ENCODE measurements at places on chromosomes 7 and 10. TPM values are rescaled to one million over a fixed set of nuclear protein-coding genes. Genes with fewer than 3 reads are reported as not detected.

DNA sequence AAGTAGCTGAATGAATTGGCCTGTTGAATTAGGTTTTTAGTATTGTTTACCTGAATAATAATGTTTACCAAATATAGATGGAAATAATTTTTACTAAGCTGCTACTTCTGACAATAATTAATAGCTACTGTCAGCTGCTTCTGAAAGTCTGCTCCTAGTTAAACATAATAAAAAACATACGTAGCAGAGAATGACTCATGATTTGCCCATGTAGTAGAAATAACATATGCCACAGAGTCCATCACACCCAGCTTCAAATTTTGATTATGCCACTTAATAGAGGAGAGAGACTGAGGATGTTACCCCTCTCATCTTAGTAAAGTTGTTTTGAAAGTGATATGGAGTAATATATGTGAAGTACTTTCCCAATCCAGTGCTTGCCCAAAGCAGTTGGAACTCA, 57.6 kb upstream of the MDFIC start:
- no peak for DNase-seq

GRCh38 chr10:117535298-117536071, 7.1 kb upstream of the EMX2 start:
- no peak for DNase-seq

DNA sequence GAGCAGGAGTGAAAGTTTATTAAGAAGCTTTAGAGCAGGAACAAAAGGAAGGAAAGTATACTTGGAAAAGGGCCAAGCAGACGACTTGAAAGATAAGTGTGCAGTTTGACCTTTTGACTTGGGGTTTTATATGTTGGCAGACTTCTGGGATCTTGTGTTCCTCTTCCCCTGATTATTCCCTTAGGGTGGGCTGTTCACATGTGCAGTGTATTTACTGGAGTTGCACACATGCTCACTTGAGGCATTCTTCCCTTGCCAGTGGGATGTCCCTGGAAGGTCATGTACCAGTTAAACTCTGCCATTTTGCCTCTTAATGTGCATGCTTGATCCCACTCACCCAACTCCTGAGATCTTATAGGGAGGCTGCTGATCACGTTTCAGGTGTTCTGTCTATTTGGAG, 23.4 kb upstream of the ARHGAP12 start:
- no peak for DNase-seq

DNA sequence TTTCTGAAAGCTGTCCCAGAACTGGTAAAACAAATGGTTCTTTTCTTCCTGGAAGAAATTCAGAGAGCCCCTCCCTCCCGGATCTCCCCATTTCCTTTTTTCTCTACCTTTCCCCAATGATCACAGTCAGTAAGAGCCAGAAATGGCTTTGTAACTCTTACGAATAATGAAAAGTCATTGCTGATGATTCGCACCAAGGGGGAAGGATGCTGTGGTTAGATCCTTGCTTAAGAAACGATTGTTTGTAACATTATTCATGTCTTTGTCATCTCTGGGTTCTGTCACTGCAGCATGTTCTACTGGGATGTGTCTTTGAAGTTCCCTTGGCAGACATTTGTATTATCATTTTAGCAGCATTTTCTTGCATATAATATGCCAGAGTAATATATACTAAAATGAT, 138.9 kb downstream of the CACNB2 start:
- no peak for DNase-seq

GRCh38 chr10:118754229-118754555, 578 bp downstream of the CACUL1 start:
- DNase-seq = no peak

Gene BAIAP2L1
- total RNA-seq = 3.4 TPM

Gene ZDHHC4
- 30.6 TPM for total RNA-seq

Gene DDIT4
- total RNA-seq = 56.2 TPM

Gene MEOX2
- total RNA-seq = 48.3 TPM

Gene ZNF37A
- total RNA-seq = 23.5 TPM

Gene AKR1C2
- 169 TPM for total RNA-seq
